Effector CD8-positive, alpha-beta T cell (primary cell): ENCODE measurements at places on chromosomes 1 and 21.

DNA sequence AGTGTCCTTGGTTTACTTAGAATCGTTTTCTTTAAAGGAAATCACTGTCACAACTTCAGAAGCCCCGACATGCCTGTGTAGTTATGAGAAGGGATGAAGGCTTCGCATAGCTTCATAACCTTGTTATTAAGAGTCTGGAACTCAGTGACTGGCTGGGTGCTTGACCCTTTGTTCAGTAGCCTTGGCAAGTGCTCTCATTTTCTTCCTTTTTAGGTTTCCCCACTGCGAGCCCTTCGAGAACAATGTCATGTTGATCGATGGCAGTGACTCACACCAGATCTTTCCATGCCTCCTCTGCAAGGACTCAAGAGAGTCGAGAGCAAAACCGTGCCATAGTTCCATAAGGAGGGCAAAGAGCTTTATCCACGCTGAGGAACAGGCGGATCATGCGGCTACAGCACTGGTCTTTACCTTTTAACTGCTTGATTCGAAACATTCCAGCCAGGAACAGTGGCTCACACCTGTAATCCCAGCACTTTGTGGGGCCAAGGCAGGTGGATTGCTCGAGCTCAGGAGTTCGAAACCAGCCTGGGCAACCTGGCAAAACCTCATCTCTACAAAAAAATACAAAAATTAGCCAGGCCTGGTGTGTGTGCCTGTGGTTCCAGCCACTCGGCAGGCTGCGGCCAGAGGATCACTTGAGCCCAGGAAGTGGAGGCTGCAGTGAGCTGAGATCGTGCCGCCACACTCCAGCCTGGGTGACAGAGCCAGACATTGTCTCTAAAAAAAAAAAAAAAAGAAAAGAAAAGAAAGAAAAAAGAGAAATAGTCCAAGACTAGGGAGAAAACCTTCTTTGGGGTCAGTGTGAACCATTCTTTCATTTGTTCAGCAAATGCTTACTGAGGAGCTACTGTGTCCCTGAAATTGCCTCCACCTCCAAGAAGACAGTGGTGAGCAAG, 95.4 kb upstream of the ERRFI1 start:
- no peak for DNase-seq

DNA sequence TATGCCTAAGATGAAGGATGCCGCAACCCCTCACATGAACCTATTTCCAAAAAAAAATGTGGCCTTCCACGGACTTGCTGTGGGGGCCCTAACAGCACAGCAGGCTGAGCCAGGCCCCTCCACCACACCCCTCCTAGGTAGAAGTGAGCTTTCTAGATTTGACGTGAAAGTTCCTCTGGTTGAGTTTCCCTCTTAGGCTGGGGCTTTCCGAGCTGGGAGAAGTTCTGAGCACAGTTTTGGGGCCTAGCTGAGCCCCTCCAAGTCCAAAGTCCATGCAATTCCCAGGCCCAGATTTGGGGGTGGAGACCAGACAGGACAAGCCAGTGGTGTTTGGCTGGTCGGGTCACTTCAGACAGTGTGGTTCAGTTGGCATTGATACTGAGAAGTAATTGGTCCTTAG, 13.8 kb upstream of the PHLDA3 start:
- no peak for DNase-seq

DNA sequence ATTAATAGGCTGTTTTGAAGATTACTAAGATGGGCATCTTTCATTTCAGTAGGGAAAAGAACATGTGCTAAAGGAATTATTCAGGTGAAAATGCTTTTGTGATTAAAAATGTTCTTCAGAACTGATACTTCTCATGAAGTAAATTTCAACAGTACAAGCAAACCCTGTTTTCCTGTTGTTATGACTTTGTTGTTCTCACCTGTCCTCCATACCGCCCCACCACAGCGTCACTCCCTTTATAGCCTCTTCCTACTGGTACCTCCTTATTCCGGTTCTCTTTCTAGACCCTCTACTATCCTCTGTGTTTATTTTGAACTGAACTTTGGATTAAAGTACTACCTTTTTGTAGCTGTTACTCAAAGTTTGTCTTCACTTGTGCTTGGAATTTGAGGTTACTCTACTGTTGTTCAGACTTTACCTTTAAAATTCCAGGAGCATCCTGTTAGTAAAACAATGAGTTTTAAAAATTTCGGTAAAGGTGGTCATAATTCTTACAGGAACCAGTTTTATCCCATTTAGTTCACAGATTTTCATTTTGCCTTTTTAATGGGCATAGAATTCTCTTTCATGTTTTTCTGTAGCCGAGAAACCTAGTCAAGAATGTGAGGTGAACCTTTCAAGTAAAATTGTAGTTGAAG, 10.9 kb downstream of the CNST start:
- no peak for DNase-seq

DNA sequence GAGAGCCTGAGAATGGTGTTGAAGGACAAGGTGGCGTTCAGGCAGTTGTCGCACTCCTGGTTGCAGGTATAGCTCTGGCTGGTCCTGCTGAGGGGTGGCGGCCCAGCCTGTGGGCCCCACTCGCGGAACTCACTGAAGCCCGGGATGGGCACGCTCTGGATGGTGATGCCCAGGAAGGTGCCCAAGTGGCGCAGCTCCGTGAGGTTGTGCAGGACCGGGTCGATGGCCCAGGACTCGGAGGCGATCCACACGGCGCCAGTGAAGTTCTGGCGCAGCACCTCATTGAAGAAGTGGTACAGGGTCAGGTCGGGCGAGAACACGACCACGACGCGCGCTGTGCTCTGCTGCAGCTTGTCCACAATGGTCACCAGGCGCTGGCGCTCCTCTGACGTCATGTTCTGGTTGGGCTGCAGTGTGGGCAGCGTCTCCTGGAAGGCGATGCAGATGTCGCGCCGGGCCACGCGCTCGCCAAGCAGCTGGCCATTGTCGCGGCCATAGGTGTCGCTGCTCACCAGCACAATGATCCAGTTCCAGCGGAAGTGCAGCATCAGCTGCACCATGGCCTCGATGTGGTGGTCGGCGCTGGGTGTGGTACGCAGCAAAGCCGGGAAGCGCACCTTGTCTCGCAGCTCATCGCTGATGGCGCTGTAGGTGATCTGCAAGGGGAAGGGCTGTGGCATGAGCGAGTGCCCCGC, 5.0 kb downstream of the TAS1R2 start:
- DNase-seq, result no peak

DNA sequence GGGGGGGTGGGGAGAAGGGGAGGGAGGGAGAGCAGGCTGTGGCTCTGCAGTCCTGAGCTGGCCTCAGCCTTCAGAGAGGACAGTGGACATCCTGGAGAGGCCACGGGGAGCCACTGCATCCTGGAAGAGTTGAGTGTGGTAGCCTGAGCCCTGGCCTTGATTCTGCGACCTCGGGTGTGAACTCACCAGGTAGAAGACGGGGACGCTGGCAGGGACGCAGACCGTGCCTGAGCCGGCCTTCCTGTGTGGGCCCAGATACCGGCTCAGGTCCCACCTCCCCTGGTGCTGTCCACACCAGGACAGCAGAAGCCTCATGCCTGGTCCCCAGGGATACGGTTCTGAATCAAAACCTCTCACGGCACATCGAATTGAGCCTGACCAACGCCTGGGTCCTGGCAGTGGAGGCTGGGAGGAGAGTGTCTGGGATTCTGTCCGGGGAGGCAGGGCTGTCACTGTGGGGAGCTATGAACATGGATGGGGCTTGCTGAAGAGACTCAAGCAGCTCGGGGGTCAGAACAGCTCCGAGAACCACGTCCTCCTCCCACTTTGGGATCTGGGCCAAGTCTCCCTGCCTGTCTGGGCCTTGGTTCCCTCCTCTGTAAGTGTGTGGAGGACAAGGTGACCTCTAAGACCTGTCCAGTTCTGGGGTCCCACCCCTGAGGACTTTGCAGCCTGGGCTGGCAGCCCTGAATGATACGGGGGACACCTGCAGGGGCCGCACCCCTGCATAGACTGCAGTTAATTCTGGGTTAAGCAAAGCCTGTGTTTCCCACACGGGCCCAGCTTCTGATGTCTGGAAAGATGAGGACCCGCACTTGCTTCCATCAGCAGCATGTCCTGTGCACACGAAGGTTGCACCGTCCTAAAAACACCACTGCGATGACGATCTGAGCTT, 30.4 kb downstream of the RRP1 start:
- DNase-seq, result no peak
